Effector CD4-positive, alpha-beta T cell (primary cell): ENCODE measurements at places on chromosomes 5 and 9.

DNA sequence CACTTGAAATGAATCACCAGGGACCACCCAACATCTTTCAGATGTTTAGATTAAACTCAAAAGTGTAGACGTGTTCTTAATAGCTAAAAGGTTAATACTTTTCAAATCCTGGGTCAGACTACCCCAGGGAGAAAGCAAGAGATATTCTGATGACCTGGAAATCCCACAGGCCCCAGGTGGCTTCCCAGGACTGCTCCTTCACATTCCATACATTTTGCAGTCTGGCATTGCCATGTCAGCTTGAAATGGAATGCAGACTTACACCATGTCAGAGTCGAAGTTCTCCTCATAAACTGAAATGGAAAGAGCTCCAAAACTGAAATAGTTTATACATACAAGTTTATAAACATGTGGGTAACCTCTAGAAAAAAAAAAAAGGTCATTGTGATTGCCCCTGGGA lies 61.5 kb downstream of the TMEM167A start:
- DNase-seq: no peak

- DNase-seq: no peak
These were observed 218.5 kb downstream of the PLK2 start for GRCh38 chr5:58241389-58241788.

DNA sequence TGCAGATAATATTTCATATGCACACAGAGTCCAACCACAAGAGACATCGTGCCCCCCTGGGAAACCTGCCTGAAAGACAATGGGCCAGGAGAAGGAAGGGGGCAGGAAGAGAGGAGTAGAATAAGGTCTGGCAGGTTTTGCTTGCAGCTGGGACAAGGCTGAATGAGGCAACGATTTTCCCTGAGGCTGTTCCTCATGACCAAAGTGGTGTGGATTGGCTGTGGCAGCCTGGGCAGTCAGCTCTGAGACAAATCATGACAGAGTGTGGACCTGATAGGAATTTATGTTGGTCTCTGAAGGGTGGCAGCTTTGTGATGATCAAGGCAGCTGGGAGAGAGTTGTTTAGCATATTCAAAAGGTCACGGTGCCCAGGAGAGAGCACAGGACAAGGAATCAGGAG lies 119.3 kb downstream of the NMUR2 start:
- no peak for DNase-seq

GRCh38 chr5:117872798-117873368 lies 1115.5 kb downstream of the DTWD2 start:
- no peak for DNase-seq

DNA sequence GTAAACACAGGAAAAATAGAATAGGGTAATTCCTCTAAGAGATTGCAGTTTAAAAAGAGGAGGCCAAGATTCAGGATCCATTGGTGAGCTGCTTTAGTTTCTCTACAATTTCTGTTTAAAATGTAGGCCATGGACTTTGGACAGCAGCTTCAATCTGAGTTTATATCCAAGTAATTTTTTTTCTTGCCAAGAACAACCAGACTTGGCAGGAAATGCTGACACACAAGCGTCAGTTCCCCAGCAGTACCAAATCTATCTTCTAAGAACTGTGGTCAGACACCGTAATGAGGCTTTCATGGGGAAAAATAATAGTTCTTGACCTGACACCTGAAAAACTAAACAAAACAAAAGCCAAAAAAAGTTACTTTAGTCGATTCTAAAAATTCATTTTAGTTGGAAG lies 528.8 kb downstream of the CSNK1G3 start:
- no peak for DNase-seq

- no peak for DNase-seq
These were observed 437.3 kb downstream of the DTWD2 start for GRCh38 chr5:118551031-118551430.

- peak; percentile 23 for DNase-seq
These were observed 6.3 kb upstream of the TRMT10B start for GRCh38 chr9:37747271-37747753.

GRCh38 chr5:1814183-1815020 lies 13.2 kb downstream of the NDUFS6 start:
- DNase-seq: no peak

DNA sequence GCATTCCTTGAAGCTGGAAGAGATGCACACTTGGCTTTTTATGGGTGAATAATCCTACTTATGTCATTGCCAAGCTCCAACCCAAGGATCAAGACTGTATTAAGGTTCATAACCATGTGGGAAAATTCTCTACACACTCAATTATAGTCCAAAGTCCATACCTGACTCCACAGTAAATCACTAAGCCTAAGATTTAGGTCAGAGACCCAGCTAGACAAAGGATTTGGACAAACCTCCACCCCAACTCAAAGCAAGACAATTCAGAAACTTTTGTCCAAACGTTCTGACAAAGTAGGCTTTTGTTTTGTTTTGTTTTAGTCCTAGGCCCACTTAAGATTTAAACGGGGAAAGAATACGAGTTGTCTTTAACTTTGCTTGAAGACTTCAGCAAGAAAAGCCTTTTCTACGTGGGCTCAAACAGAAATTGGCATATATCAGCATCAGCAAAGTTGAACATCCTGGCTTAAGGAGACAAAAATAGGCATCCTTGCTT lies 1.7 kb downstream of the MEGF9 start:
- no peak for DNase-seq

DNA sequence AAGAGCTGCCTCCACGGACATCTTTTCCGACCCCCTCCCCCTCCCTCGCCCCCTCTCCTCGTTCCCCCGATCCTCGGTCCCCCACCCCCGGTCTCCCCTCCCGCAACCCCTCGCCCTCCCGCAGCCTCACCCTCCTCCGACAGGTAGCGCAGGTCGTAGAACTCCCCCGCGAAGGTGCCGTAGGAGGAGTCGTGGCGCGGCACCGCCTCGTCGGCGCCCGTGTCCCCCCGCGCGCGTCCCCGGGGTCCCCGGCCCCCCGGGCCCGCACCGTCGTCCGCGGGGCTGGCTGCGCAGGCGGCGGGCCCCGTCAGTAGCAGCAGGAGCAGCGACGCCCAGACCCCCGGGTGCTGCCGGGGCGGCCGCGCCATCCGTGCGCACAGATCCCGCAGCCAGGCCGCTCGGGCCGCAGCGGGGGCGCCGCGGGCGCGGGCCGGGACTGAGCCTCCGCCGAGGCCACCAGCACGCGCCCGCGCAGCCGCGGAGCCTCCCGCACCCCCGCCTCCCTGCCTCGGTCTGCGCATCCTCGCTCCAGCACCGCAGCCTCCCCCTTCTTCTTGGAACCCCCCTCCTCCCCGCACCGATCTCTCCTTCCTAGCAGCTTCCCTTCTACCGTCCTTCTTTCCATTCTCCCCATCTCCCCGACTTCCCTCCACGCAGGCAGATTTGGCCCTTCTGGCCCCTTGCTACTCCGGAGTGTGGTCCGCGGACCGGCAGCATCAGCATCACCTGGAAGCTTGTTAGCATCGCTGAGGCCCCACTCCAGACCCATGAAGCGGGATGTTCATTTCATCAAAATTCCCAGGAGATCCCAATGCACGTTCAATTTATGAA lies at the start of gene FRRS1L:
Gene FRRS1L (minus strand): TSS at position 479 of the 831 bp plus-strand sequence. CDS start 111 bp downstream, at position 368.
- DNase-seq: no peak

DNA sequence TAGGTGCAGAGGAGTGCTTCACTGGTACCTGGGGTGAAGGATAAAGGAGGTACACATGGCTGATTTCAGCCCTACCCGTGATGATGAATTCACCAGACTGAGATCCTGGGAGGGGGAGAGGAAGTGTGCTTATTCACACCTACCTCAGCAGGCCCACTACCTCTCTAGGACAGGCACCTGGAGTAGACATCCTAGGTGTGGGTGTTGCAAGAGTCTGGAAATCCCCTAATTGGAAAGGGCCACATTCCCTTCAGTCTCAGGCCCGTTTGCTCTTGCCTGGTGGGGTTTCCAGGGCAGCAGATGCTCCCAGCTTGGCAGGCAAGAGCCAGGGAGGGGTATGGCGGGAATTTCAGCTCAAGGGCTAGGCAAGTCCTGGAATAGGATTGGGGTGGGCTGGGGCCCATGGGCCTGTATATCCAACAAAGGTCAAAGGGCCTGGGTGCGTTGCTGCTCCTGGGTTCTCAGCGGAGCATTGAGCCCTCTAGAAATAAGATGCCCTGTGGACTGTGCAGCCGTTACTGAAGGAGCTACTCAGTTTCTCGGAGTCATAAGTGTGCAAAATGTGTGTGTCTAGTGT lies 5.8 kb upstream of the CCL21 start:
- DNase-seq: no peak

GRCh38 chr5:56048124-56048523 lies 53.4 kb upstream of the IL6ST start:
- no peak for DNase-seq

- no peak for DNase-seq
These were observed 777.0 kb upstream of the WWC1 start for GRCh38 chr5:167514461-167514860.

GRCh38 chr5:17154211-17154996 lies 63.0 kb upstream of the BASP1 start:
- DNase-seq: no peak

DNA sequence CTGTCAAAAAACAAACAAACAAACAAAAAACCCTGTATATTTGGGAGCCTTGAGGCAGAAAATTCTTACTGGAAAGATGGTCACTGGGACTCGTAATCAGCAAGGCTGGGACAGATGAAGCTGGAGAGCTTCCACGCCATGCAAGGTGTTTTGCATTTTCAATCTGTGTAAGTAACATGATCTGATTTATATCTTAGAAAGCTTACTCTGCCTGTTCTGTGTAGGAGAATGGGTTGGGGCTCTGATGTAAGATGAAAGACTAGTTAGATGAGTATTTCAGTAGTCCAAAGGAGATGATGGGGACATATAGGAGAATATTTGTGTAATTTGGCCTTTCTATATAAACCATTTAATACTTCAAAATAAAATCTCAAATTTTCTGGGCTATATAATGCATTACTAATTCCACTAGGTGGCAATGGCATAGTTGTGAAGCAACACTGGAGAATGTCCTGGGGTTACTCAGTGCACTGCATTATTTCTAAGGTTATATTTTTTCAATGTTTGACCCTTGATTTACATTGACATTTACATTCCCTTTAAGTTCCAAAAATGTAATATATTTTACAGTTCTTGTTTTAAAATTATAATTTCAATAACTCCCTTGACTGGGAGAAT lies 21.9 kb upstream of the FSD1L start:
- DNase-seq: no peak

DNA sequence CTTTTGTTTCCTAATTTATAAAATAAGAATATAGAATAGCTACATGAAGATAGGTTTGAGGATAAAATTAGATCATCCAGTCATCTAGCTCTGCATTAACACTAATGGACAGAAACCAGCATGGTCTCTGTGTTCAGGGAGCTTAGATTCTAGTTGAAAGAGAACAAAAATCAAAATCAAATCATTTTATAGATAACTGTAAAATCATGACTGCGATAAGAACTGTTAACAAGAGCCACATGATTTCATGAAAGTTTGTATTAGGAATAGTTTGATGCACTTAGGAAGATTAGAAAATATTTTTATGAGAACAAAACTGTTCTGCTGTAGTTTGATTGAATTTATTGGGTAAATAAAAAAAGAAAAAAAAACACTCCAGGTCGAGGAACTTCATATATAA lies 1074.7 kb downstream of the MAT2B start:
- DNase-seq: no peak

- no peak for DNase-seq
These were observed 192.2 kb upstream of the RPS23 start for GRCh38 chr5:82470185-82470994.

- no peak for DNase-seq
These were observed 137.4 kb downstream of the MED27 start for GRCh38 chr9:131942146-131942720.

- no peak for DNase-seq
These were observed 63.3 kb downstream of the DRD1 start for GRCh38 chr5:175380701-175381100.

GRCh38 chr5:52922384-52922783 lies 66.8 kb upstream of the ITGA2 start:
- no peak for DNase-seq

DNA sequence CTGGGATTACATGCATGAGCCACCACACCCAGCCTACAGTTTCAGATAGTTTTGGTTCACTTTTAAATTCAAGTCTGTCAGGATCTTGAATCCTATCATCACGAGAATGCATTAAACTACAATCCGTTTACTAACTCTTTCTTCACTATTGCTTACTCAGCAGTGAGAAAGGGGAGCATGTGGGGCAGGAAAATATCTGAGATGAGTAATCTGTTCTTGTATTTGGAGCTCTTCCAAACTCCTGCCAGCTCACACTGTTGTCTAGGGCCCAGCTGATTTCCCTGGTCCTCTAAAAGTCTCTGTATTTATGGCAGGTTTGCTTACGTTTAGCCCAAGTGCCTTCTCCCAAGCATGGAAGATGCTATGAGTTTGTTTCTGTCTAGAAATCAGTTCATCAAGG lies 152.2 kb downstream of the FGF18 start:
- DNase-seq: no peak

DNA sequence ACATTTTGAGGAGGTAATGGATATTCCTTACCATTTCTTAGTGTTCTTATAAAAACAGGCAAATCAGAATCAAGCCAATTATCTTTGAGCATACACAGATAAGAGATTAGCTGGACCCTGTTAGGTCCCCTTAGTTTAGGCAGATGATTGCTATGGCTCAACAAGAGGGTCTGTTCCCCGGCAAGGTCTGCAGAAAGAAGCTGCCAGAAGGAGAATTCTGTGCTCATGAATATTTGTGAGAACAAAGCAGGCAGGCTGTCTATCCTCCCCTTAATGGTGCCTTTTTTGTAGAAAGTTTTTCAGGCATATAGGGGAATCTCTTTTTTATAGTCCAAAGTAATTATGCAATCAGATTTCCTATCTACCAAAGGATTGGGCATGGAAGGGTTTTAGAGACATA lies 27.5 kb downstream of the CAVIN4 start:
- no peak for DNase-seq

GRCh38 chr5:120314191-120314590 lies 149.9 kb upstream of the PRR16 start:
- DNase-seq: no peak

DNA sequence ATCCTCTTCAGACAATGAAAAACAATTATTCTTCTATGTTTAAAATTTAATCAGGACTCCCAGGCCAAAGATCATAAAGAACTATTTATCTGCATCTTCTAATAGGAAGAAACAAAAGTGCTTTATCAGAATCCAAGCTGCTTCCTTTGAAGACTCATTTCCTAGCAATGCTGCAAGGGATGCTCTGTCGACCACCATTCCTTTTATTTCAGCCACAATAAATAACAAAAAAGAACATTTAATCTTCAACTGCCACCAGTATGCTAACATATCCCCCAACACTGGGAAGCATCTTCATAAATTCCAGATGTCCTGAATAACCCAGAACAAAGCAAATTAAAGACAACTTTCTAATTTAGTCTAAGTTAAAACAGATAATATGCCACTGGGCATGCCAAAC lies 68.7 kb downstream of the PKD2L2 start:
- DNase-seq: no peak

GRCh38 chr9:116002181-116002580 lies 151.4 kb upstream of the PAPPA start:
- DNase-seq: no peak

GRCh38 chr9:74499770-74500583 lies 2.8 kb downstream of the RORB start:
- no peak for DNase-seq

DNA sequence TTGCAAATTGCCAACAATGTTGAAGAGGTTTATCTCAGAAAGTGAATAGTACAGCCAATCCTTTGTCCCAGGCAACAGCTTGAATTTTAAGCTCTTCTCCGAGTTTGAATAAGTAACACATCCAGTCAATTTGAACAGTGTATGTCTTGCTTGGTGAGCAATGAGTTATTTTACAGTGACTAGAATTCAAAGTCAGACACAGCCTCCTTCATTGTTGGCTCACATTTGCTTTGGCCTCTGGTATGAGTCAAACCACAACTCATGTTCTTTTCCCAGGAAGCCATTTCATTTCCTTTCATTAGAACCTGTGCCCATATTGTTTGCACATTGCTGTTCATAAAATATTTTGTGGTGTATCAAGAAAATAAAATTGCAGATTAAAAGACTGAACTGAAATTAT lies 622.0 kb upstream of the DAB2 start:
- DNase-seq: no peak
